Karpas-422 (cell line): ENCODE measurements at places on chromosomes 7 and 10.

GRCh38 chr7:86784765-86785164 is 141.1 kb downstream of the GRM3 start:
- H3K4me1 ChIP-seq, result no peaks in the 10 kb centered on the region
- H3K36me3 ChIP-seq, result no peaks in the 10 kb centered on the region

GRCh38 chr7:28956608-28957063 is 1.5 kb downstream of the TRIL start:
- H3K27me3 ChIP-seq, result peaks cover 3% of the 10 kb centered on the region; the same call in 1 of the 2 replicates
- DNase-seq, result no peak
- no peak overlapping the region for H3K27ac ChIP-seq
- H3K4me3 ChIP-seq, result no peak overlapping the region
- no peaks in the 10 kb centered on the region for H3K36me3 ChIP-seq

GRCh38 chr7:373818-374705 is 84.1 kb downstream of the FOXL3 start:
- no peak overlapping the region for H3K27ac ChIP-seq
- H3K36me3 ChIP-seq, result no peaks in the 10 kb centered on the region
- H3K4me3 ChIP-seq, result no peak overlapping the region
- no peaks in the 10 kb centered on the region for H3K4me1 ChIP-seq

GRCh38 chr10:13399236-13399635 is 51.1 kb upstream of the SEPHS1 start:
- no peaks in the 10 kb centered on the region for H3K36me3 ChIP-seq
- no peaks in the 10 kb centered on the region for H3K27me3 ChIP-seq
- DNase-seq, result peak; percentile 64
- no peaks in the 10 kb centered on the region for H3K4me1 ChIP-seq

GRCh38 chr7:20788420-20788990 is 1.8 kb upstream of the SP8 start:
- H3K4me1 ChIP-seq, result no peaks in the 10 kb centered on the region
- no peaks in the 10 kb centered on the region for H3K36me3 ChIP-seq
- no peak for DNase-seq
- H3K27ac ChIP-seq, result no peak overlapping the region
- no peak overlapping the region for H3K4me3 ChIP-seq
- H3K27me3 ChIP-seq, result no peaks in the 10 kb centered on the region

- peaks cover 61% of the 10 kb centered on the region for H3K4me1 ChIP-seq
- H3K36me3 ChIP-seq, result peaks cover 16% of the 10 kb centered on the region
- peak overlapping the region; percentile 77 for H3K4me3 ChIP-seq
- peak; percentile 75 for DNase-seq
Observed at GRCh38 chr7:131106681-131107336, 220.9 kb upstream of the MKLN1 start.

DNA sequence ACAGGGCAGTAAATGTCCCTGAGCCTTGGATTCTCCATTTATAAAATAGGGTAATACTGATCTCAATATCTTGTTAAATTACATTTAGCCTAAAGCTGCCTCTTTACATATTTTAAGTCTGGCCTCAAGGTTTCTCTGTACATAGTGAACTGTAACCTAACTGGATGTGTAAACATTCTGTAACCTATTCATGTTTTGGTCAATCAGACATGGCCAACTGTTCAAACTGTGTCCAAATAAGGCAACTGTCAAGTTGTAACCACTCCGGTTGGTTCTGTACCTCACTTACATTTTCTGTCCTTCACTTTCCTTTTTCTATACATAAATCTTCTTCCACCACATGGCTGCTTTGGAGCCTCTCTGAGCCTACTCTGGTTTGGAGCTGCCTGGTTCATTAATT is 107.1 kb upstream of the ITGB1 start:
- DNase-seq, result no peak
- no peaks in the 10 kb centered on the region for H3K36me3 ChIP-seq
- no peaks in the 10 kb centered on the region for H3K4me1 ChIP-seq

- H3K4me1 ChIP-seq, result no peaks in the 10 kb centered on the region
- no peaks in the 10 kb centered on the region for H3K36me3 ChIP-seq
- DNase-seq, result no peak
- no peak overlapping the region for H3K4me3 ChIP-seq
- H3K27me3 ChIP-seq, result no peaks in the 10 kb centered on the region
- no peak overlapping the region for H3K27ac ChIP-seq
Observed at GRCh38 chr7:157514306-157514705, 177.5 kb downstream of the DNAJB6 start.

DNA sequence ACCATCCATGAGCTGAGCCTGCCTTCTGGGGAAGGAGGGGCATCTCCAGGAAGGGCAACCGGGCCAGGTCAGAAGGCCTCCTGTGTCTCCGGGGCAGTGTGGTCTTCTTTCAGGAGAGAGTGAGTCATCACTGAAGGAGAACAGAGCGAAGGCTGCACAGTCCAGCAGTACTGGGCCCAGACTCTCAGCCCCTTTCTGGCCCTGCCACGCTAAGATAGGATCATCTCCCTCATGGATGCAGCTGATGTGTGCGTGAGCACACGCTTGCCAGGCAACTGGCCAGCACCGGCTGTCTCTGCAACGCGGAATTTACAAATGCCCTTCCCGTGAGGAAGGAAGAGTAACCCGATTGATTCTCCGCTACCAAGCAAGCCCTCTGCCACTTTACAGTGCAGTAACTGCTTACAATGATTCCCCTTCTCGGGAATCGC is 328.2 kb downstream of the TNS3 start:
- no peaks in the 10 kb centered on the region for H3K36me3 ChIP-seq
- H3K27ac ChIP-seq, result no peak overlapping the region
- H3K4me1 ChIP-seq, result no peaks in the 10 kb centered on the region
- no peak for DNase-seq
- no peaks in the 10 kb centered on the region for H3K27me3 ChIP-seq

- H3K27ac ChIP-seq, result peak overlapping the region; percentile 60
- peak; percentile 71 for DNase-seq
- H3K27me3 ChIP-seq, result no peaks in the 10 kb centered on the region
- peaks cover 36% of the 10 kb centered on the region for H3K4me1 ChIP-seq
- H3K36me3 ChIP-seq, result peaks cover 15% of the 10 kb centered on the region; the same call in 1 of the 2 replicates
- peak overlapping the region; percentile 93 for H3K4me3 ChIP-seq
Observed at GRCh38 chr7:128404886-128405470, 4.8 kb downstream of the IMPDH1 start.
